ENCODE measurements at places on chromosomes 7 and 10. TPM values are rescaled to one million over a fixed set of nuclear protein-coding genes. Genes with fewer than 3 reads are reported as not detected.

DNA sequence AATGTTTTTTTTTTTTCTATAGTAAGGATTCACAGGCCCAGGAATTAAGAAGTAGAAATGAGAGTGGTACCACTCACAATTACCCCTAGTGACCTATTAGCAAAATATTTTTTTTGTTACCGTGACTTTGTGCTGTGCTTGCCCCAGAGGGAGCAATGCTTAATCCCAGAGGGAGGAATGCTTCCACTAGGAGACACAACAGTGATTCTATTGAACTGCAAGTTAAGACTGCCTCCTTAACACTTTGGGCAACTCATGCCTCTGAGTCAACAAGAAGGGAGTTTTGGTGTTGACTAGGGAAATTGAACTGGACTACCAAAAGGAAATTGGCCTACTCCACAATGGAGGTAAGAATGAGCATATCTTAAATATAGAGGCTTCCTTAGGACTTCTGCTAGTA lies 17.2 kb upstream of the MEOX2 start:
- DNase-seq, result no peak

GRCh38 chr10:111209692-111210091 lies 132.9 kb downstream of the ADRA2A start:
- no peak for DNase-seq

- no peak for DNase-seq
Observed at GRCh38 chr7:95478272-95479037, 7.3 kb upstream of the ASB4 start.

- no peak for DNase-seq
Observed at GRCh38 chr10:76205361-76205760, 773.9 kb downstream of the LRMDA start.

DNA sequence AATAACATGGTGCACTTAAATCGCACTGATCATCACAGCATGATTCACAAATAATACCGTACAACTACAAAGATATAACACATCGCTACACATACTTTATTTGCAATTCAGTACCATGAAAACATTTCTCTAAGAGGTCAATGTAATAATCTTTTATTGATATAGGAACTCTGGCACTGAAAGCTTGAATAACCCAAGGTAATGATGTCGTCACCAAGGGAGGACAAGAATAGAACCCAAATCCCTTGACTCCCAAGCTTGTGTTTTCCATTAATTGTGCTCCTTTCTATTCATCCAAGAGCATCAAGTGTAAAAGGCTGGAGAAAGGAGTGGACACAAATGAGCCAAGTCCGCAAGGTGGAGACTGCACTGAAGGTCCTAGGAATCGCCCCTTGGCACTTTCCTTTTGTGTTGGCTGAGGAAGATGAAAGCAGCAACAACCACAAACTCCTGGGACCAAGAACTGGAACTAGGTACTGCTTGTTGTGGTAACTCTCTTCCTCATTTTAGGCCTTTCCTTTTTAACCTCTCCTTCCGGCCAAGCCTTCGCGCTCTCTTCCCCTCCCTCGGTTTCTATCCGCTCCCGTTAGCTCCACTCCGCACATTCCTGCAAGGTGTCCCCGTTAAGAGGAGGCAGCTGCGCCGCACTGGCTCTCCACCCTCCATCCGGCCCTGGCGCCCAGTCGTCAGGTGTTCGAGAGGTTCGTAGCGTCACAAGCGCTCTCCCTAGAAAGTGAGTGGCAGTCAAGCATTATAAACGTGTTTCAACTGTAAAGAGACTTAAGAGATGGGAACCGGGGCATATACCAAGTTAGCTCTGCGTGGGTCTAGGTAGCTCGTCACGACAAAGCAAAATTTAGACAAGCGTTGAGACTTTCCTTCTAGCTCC lies 1.0 kb upstream of the CBLL1 start:
- no peak for DNase-seq

- no peak for DNase-seq
Observed at GRCh38 chr7:93574646-93575554, at the start of gene CALCR. Gene CALCR, minus strand, starts transcription at chr7:93574724. Its CDS starts 87,743 bp downstream, at chr7:93486981.

DNA sequence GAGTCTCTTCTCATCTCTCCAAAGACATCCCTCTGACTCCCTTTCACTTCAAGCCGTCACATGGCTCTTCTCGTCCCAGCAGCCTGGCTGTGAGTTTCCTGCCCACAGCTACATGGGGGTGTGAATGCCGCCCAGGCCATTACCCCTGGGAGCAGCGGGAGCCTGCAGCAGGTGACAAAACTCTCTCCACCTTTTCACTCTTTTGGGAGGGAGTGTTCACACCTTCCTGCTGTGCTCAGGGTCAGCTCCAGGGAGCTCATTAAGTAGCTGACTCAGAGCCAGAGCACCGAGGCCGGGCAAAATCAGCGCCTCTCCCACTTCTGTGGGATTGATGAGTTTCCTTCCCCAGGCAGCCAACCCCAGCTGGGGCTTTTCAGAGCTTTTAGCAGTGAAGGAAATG lies 271.3 kb downstream of the TYW1 start:
- no peak for DNase-seq

DNA sequence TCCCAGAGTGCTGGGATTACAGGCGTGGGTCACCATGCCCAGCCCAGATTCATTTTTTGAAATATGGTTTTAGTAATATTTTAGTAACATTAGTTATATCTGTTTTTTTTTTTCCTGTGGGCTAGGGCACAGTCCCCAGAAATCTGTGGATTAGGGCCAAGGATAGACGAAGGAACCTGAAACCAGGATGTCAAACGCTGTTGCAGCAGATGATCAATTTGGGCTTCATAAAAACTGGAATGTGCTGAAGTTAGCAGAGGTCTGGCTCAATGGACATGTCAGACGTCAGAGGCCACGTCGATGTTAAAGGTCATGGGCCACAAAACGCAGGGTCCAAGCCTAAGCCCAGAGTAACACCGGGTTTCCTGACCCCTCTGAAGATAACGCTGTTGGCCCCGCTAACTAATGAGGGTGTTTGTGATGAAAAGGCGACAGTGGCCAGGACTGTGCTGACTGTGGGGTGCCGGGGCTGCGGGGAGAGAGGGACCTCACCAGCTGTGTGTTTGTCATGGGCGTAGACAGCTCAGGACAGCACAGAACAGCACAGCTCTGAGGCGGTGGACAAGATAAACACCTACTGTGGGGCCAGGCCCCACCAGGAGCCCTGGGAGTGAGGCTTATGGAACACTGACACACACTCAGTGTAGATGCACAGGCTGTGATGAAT lies 23.8 kb upstream of the GTPBP4 start:
- DNase-seq, result no peak

GRCh38 chr10:22570234-22570633 lies 144.1 kb downstream of the PIP4K2A start:
- no peak for DNase-seq

- no peak for DNase-seq
Observed at GRCh38 chr7:782718-783449, 49.4 kb upstream of the SUN1 start.

GRCh38 chr10:132575320-132576201 lies 38.0 kb downstream of the INPP5A start:
- no peak for DNase-seq

DNA sequence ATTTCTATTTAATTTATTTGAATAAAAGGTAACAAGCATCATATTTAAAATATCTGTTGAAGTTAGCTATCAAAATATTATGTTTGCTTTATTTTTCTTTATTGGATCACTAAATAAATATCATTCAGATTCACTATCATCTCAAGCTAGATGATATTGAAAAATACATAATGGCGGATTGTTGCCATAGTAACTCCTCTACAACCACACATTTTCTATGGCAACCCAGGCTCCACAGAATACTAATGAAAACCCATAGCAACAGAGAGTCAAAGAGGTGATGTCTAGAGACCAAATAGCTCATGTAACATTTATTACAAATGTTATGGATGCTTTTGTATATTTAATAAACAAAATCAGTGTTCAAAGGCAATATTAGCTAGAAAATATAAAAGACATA lies 148.9 kb upstream of the CDK1 start:
- no peak for DNase-seq

DNA sequence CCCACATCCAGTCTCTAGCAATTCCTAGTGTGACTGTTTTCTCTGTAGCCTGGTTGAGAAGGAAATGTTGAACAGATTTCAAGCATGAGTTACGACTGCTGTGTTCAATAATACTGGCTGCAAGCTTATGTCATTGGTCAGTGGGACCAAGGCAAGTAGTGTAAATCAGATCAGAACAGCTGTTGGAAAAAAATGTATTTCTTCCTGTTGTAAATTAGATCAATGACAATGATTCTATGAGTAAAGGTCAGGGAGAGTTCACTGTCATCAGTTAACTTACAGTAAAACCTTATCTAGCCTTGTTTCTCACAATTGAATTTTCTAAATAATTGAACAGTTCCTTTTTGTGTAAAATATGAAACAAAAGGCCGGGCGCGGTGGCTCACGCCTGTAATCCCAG lies 6.7 kb downstream of the OTUD1 start:
- DNase-seq, result no peak

- DNase-seq, result no peak
Observed at GRCh38 chr10:116141246-116141645, 131.8 kb downstream of the GFRA1 start.

GRCh38 chr10:76675951-76676587 lies 961.5 kb downstream of the KCNMA1 start:
- no peak for DNase-seq

DNA sequence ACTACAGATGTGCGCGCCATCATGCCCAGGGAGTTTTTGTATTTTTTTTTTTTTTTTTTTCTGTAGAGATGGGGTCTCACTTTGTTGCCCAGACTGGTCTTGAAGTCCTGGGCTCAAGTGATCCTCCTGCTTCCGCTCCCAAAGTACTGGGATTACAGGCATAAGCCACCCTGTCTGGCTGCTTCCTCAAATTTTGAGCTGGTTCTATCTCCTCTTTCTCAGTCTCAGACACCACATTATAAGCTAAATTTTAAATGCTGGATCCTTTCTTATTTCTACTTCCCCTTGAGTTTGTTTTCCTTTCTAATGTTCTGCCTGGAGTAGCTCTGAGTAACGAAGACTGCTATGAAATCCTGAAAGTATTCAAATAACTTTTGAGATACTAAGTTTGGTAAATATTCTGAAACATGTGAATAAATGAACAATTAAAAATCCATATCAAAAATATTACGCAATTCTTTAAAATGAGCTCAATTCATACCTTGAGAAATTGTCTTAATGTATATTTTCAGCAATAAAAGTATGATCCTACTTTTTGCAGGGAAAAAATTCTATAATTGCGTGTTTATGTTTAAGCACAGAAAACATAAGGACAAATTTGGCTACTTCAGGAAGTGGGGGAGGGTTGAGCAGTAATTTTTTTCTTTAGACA lies 15.0 kb downstream of the TCAF1 start:
- DNase-seq, result no peak

The TBX20 gene
- not detected for total RNA-seq

The C7orf25 gene
- 13.7 TPM for total RNA-seq

The WDR91 gene
- 10.6 TPM for total RNA-seq

Measured in omental fat pad (tissue), 4 donors.